ENCODE measurements at places on chromosomes 4 and X. TPM values are rescaled to one million over a fixed set of nuclear protein-coding genes. Genes with fewer than 3 reads are reported as not detected.

- no peak for DNase-seq
These were observed 696.3 kb upstream of the AGA start for GRCh38 chr4:178138491-178138890.

DNA sequence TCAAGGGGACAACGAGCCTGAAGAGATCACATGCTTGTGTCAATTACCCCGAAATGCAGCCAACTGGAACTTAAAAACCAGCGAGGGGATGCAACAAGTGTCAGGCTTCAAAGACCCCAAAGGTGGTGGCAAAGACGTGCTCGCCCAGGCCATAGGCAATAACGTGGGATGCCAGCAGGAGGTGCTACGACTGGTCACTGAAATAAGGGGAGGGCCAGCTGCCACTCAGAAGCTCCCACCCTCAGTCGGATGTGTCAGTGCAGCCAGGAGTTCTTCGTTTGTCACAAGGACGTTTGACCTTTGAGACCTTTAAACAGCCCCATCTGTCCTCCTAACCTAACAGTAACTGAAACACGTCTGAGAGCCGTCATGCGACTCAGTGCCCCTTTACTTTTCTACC lies 556.8 kb upstream of the PCDH10 start:
- no peak for DNase-seq

- no peak for DNase-seq
These were observed 66.5 kb downstream of the TMEM131L start for GRCh38 chr4:153532636-153533035.

DNA sequence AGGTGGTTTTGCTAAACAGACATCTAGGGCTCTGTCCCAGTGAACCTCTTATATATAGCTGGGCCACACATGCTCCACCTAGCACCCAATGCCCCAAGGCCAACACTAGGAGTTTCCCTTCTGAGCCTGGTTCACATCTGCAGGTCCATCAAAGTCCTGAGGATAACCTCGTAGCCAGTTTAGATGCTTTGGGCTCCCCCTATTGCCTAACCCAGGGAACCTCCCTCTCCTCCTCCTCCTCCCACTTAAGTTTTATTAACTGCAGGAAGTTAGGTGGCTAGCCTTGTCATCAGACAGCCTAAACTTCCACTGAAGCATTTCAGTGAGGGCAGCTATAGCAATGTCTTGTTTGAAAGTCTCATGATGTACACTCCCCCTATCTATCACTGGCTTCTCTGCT lies 88.0 kb downstream of the GUCY2F start:
- DNase-seq: no peak

DNA sequence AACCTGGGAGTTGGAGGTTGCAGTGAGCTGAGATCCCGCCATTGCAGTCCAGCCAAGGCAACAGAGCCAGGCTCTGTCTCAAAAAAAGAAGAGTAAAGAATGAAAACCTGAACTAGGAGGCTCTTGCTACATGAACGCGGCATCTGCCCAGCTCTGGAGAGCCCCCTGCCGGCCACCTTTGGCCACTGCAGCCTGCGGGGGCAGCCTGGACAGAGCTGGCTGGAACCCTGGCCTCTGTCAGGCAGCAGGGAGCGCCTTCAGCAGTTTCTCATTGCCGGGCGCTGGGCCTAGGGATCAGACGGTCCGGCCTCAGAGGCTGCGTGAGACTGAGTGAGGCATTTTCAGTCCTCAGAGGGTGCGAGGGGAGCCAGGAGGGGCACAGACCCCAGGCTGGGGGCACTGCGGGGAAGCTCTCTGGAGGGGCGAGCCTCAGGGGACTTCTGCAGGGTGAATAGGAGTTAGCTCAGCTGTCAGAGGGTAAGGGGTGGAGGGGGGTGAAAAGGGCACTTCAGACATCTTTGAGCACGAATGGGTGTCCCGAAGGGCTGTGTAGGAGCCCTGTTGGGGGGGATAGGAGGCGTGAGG lies 17.5 kb downstream of the DOK7 start:
- DNase-seq: peak; percentile 64

DNA sequence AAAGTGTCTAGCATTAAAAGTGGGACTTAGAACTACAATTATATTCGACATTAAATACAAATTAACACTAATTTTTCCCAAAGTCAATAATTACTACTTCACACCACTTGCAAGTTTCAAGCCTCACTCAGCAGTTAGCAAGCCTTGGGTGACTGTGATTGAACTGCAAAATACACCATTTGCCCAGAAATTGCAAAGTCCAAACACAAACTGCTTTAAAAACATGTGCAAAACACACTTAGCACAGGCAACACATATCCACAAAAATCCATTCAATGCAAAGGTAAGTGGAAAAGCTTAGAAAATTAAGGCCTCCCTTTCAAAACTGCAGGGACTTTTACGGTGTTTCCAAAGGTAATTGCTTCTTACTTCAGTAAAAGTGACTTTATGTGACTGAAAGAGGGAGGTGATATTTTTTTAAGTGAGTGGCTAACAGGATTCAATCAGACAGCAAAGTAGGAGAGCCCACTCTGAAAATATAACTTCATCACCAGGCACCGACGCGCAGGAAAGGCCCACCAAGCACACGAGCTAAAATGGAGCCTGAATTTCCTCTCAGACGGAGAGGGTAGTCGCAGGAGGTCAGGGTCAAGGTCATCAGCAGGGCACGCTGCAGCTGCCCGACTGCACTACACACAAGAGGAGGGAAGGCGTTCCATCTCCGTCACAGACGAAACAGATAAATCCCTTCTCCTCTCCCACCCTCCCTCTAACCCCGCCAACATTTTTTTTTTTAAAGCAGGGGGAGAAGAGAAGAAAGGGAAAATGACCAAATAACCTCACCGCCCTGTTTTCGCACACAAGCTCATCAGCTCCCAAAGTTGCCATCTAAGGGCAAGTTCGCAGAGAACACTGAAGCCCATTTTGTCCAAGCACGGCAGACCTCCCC lies 3.1 kb downstream of the ZNF827 start:
- DNase-seq: peak; percentile 28

DNA sequence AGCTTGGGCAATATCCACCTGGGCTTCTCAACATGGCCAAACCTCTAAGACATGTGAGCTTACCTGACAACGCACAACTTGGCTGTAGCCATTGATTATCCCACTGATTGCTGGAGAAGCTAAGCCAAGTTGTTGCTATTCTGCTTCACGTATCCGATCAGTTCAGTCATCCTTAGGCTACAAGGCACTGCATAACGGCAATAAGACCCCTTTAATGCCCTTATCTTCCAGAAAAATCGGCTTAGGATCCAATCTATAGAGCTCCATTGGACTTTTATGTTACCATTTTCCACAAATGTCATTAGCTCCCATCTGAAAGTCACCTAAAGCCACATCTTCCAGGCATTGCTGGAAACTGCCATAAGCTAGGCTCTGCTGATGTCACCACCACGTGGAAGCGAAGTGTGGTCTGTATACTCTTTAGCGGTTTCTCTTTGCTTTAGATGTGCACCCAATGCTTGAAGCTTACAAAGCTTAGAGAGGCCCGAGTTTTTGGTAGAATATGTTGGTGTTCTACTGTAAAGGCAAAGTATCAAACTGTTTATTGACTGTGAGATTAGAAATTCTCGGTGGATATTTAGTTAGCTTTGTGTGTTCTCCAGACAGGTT lies 163.1 kb downstream of the CPE start:
- DNase-seq: no peak

DNA sequence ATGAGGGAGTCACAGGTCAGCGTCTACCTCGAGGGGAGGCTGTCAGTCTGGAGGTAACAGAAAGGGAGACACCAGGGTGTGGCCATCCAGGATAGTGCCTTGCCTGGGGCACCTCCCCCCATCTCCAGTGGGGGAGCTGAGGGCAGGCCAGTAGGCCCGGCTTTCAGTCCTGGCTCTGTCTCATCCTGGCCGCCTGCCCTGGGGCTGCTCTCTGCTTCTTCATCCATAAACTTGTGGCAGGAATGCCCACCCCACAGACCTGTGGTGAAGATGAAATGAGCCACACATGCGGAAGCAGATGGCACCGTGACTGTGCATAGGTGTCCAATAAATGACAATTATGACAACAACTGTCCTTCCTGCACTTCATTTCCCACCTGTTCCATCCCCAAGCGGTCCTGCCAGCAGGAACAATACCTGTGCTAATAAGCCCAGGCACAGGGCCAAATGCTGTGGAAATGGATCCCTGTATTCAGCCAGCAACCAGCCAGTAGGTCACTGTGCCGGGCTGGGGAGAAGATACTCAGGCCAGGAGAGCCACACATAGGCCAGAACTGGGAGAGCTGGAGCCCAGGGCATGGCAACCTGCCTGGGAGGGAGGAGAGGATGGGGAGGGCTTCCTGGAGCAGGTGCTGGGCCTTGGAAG lies 30.2 kb downstream of the TRO start:
- no peak for DNase-seq

DNA sequence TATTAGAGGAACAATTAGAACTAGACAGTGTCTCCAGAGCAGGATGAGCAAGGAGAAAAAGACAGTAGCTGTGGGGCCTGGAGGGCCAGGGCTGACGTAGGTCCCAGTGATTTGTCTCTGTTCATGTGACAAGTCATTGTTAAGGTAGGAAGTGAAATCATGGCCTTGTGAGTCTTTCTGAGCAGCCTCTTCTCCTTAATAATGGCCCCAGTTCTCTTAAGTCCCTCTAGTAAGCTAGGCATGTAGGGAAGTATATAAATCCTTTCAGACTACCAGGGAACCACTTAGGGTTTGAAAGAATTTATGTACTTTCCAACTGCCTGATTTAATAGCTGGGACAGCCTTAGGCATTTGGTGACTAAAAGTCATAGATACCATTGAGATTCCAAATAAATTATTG lies 133.0 kb downstream of the KLHL8 start:
- no peak for DNase-seq

DNA sequence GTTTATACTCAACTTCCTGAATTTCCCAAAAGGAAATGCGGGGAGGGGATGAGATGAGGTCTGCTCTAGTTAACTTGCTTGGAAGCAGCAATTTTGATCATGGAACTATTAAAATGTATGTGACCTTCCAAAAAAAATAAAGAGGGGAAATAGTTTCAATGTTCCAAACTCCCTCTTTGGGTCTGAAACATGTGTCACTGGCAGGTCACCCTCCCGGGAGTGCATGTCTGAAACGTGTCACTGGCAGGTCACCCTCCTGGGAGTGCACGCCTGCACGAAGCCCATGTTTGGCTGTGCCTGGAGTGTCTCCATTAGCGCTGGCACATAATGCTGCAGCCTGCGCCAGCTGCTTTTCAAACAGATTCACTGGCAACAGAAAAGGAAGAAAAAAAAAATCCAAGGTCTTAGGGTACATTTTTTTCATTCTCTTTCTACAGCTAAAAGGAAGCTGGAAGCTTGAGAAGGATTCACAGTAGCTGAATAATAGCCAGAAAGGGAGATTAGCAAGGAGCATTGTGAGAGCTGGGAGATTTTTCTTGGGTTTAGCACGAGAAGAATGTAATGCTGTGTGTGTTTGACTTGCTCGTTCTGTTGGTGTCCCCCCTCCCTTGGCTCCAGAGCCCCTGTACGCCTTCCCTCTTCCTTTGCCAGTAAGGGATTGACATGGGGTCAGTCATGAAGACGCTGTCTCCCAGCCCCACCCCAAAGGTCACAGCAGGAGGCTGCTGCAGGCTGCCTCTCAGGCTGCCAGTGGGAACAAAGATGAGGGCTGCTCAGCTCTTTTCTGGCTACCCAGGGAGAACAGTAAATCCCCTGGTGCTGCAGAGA lies 39.2 kb upstream of the TLR3 start:
- no peak for DNase-seq

GRCh38 chr4:19971829-19972228 lies 279.9 kb upstream of the SLIT2 start:
- DNase-seq: no peak

- no peak for DNase-seq
These were observed 140.3 kb upstream of the CXCL13 start for GRCh38 chr4:77465271-77465670.

DNA sequence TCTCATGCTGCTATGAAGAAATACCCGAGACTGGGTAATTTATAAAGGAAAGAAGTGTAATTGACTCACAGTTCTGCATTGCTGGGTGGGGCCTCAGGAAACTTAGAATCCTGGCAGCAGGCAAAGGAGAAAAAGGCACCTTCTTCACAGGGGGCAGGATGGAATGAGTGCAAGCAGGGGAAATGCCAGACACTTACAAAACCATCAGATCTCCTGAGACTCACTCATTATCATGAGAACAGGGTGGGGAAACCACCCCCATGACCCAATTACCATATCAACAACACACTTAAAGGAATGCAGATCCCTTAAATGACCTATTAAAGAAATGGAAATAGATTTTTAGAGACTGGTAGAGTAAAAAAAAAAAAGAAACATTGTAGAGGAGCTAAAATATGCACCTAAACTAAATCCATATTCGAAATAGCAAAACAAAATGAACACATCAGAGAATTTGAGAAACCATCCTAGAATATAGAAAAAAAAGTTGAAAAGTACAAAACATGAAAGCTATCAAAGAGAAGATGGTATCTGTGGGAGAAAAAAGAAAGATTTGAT lies 104.3 kb upstream of the UGT8 start:
- no peak for DNase-seq

VEGFD gene
- total RNA-seq: 0.23 TPM

PAK3 gene
- 0.68 TPM for total RNA-seq

SPANXA2 gene
- total RNA-seq: 223 TPM

ADAMTS3 gene
- total RNA-seq: 6.4 TPM

MAGED1 gene
- total RNA-seq: 214 TPM

TACR3 gene
- total RNA-seq: not detected

FAM236C gene
- total RNA-seq: not detected

CXCL3 gene
- total RNA-seq: 0.53 TPM

GAGE1 gene
- total RNA-seq: not detected

CCKAR gene
- total RNA-seq: not detected

SAT1 gene
- total RNA-seq: 44.2 TPM

MAGEB6B gene
- not detected for total RNA-seq

Data from H4 (cell line).